ENCODE measurements at places on chromosomes 1 and 21.

DNA sequence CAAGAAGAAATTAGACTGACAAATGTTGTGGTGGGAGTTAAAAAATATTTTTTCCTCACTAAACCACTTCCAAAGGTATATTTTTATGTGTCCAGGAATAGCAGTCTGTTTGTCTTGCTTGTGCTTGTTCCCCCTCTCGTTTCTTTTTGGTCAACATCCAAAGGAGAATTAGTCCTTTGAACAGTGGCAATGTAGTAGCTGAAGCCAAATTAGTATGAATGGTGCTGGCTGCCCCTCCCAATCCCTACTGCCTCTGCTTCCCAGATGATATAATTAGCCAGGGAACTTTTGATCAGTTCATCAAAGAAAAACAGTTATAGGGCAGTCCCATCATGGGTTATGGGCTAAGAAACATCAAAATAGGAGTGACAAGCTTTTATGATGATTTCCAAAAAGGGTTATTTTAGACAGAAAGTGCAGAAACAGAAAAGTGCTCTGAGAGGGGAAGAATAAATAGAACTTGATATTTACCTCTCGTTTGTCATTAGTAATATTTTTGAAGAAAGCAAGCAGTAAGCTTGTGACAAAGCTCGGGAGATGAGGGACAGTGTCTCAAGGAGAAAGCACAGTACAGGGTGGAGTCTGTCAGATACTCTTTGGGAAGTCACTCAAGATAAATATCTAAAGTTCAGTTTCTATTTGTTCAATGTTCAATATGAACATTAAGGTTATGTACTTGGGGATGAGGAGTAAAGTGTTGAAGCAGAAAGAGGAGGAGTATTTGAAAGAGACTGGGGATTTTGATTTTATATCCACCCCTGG, 239.1 kb downstream of the HLX start:
- no peak for DNase-seq

DNA sequence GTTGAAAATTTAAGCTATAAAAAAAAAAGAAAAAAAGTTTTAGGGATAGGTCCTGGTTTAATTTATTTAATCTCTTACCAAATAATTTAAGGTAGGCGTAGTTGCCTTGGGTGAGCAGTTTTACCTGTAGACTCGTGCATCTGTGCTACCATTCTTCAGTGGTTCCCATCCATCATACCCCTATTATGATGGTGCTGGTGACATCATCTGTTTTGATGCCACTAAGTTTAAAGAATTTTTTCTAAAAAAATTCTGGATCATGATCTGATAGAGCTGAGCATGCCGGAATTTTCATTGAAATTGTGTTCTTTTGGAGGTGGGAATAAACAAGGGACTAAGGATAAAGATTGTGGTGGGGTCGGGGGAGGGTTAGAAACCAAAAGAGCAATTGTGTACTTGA, 15.7 kb downstream of the LAMC1 start:
- DNase-seq: no peak

GRCh38 chr1:150525348-150525747, 9.8 kb downstream of the FALEC start:
- DNase-seq: no peak

DNA sequence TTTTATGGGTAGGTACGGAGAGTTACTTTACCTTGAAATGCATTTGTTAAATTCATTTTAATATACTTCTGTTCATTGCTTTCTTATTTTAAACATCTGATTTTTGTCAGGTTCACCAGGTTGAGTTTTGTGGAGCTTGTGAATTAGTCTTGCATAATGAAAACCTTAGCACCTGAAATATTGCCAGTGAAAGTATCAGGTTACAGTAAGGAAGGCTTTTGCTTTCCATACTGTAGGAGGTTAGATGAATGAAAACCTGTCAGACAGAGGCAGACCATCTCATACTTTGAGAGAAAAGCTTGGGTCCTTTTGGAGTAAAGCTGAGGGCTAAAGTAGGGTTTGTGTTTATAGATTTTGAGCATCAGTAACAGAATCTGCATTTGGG, 34.7 kb downstream of the THRAP3 start:
- DNase-seq: no peak

GRCh38 chr1:61182480-61182879, 100.1 kb downstream of the NFIA start:
- DNase-seq: no peak

DNA sequence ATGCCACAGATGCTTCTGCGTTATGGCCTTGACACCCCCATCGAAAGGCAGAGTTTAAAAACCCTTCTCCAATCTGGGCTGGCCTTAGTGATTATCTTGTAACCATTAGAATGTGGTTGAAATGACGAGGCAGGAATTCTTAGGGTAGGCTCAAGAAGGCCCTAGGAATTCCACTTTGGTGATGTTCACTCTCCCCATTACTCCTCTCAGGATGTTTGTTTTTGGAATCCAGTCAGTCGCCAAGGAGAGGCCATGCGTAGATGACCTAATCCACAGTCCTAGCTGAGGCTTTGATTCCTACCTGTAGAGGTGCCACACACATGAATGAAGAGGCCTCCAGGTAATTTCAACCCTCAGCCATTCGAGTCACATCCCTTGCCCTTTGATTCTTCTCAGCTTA, 318.2 kb downstream of the NEGR1 start:
- no peak for DNase-seq

DNA sequence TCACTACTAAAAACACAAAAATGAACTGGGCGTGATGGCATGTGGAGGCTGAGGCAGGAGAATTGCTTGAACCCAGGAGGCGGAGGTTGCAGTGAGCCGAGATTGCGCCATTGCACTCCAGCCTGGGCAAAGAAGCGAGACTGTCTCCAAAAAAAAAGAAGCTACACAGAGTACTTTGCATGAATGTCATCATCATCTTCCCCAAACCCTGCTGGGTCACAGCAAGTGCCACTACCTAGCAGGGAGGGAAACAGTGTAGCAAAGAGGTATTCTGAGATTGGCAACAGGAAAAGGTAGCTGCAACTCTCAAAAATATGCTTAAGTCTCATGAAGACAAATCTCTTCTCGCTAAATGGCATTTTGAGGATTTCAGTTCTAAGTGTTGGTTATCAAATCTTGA, 12.8 kb downstream of the NDC1 start:
- no peak for DNase-seq

DNA sequence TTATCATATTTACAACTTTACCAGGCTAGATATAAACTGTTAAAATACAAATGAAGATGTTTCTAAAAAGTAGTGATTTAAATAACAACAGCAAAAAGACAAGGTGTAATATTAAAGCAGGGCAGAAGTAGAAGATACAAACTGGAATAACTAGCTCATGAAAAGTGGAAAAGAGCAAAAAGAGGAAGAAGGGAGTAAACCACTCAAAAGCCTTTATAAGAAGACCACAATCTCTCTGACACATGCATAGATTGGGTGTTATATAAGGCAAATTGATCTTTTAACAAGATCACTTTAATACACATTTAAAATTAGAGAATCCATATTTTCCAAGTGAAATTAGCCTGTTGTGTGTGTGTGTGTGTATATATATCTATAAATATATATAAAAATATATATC, 5.0 kb downstream of the DENND1B start:
- no peak for DNase-seq

DNA sequence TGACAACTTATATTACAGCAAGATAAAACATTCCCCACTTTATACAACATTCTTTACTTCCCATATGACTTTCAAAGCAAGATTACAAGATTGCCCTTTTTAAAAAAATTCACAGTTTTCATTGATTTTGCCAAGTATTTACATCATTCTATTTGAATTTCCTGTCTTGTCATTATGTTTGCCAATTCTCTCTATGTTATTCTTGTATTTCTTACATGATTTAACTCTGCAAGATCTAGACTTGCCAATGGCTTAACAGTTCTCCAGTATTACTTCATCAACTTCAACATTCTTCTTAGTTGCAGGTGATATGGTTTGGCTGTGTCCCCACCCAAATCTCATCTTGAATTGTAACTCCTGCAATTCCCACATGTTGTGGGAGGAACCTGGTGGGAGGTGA, 31.6 kb downstream of the FMO4 start:
- DNase-seq: no peak

DNA sequence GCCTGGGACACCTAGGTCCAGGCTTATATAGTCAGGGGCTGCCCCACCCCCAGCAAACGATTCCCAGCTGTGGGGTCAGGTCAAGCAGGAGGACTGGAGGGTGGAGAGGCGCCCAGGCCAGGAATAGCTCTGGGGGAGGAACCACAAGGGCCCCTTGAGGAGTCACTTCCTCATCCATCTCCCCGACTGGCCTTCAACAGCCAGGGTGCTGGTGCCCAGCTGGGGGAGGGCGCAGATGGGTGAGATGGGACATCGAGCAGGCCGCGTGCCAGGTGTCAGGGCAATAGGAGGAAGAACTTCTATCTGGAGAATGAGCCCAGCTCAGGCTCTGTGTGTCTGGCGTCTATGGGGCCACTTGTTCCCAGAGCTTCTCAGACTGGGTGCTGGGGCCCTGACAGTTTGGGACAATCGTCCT, 208 bp upstream of the MYBPH start:
- DNase-seq: no peak

DNA sequence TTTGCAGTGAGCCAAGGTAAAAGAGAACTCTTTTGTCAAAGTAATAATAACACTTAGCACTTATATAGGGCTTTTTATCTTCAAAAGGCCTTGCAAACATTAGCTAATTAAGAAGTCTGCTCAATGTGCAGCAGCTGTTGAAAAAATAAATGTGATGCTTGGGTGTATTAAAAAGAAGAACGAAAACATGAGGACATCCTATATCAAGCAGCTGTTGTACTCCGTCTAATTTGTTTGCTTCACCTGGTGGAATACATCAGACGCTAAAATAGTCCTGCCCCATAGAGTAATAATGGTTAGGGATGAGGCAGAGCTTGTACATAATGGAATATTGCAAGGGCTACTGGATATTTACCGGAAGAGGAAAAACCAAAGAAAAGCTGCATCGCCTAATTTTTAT, 299.5 kb downstream of the ST6GALNAC3 start:
- DNase-seq: no peak

- DNase-seq: no peak
Observed at GRCh38 chr1:230690101-230690500, 23.8 kb downstream of the AGT start.

GRCh38 chr1:194476872-194477271, 1290.5 kb upstream of the B3GALT2 start:
- DNase-seq: no peak

- DNase-seq: no peak
Observed at GRCh38 chr1:25031601-25031965, 101.5 kb upstream of the RUNX3 start.

DNA sequence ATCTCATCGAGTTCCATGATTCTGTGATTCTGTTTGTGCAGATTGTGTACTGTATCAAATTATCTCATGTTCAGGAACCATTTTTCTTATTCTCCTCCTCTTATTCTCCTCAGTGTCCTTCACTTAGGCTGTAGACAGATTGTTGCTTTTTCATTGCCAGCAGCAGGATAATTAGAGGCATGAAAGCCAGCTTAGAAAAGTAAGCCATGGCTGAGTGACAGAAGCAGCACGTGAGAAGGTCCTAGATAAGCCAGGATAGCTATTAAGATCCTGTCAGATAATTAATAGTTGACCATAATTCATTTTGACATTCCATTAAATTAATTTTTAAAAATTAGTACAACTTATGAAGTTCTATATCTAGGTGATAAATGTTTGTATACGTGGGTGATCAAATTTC, 60.8 kb upstream of the PRKACB start:
- DNase-seq: no peak

GRCh38 chr1:181818943-181819342, 242.6 kb downstream of the ZNF648 start:
- DNase-seq: no peak

GRCh38 chr1:246837418-246838117, 94.2 kb downstream of the AHCTF1 start:
- DNase-seq: peak; percentile 10

DNA sequence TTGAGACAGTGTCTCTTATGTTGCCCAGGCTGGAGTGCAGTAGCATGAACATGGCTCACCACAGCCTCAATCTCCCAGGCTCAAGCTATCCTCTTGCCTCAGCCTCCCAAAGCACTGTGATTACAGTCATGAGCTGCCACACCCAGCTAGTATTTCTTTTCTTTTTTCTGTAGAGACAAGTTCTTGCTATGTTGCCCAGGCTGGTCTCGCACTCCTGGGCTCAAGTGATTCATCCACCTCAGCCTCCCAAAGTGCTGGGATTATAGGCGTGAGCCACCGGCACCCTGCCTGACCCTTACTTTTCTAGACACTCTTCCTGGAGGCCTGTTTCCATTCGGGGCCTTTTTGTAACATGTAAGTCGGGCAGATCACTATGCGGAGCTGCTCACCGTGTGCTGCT, 30.1 kb upstream of the SRP9 start:
- DNase-seq: no peak

DNA sequence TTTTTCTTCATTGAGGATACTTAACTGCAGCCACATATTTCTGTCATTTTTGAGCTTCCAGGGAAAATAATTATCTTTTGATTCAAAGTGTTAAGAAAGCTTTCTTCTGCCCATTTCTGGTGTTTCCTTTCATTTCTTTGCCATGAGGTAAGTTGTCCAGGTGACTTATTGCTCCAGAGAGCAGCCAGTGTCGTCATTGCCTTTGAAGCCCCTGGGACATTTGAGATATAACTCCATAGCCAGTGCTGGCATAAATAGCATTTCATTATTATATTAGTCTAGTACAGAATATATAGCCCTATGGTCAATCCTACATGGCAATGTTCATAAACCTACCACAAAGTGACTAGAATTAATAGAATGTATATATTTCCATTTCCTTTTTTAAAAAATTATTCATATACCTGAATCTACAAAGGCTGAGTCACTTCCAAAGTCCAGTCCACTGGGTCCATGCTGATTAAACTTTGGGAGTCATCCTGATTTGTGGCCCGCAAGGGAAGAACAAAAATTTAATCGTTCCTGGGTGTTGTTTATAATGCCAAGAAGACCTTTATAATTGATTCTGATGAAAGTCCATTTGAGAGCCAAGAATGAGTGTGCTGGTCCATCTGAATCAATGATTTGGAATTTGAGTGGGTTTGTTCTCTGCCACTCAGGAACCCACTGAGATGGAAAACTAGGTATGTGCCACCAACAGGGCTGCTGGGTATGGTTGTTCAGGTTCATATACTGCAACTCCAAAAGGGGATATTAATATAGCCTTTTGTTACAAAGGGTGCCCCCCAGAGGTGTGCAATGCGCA, 221.8 kb upstream of the PLXNA2 start:
- no peak for DNase-seq

- no peak for DNase-seq
Observed at GRCh38 chr1:74856174-74856573, 123.2 kb downstream of the TYW3 start.

DNA sequence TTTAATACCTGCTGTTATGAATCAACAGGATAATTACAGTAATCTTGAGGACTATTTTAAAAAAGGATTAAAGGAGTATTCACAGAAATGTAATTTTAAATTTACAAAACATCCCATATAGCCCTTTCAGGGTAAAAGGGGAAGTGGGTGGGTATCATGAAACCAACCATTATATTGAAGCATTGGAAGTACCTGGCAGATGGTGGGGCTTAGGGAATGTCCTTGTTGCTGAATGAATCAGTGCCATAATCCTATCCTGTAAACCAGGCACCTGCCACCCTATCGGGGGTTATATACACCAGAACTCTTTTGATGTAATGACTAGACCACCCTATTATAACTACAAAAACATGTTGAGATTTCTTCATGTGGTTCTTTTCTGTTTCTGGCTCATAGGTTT, 30.4 kb downstream of the CDC14A start:
- DNase-seq: no peak

- DNase-seq: no peak
Observed at GRCh38 chr1:43348343-43348808, 10.4 kb upstream of the CDC20 start.

All from epithelial cell of prostate (primary cell).